Femur (tissue), 1 donor: ENCODE measurements at places on chromosomes 3 and 15.

GRCh38 chr15:43777267-43777914 lies 625 bp upstream of the ELL3 start:
- peak; percentile 87 for DNase-seq

- no peak for DNase-seq
Observed at GRCh38 chr3:125079675-125080045, 23.9 kb upstream of the HEG1 start.

- no peak for DNase-seq
Observed at GRCh38 chr3:169244119-169244864, 419.2 kb downstream of the MECOM start.

- DNase-seq, result no peak
Observed at GRCh38 chr3:16723978-16724377, 118.8 kb upstream of the DAZL start.

- no peak for DNase-seq
Observed at GRCh38 chr3:16369276-16369675, 104.3 kb downstream of the OXNAD1 start.

DNA sequence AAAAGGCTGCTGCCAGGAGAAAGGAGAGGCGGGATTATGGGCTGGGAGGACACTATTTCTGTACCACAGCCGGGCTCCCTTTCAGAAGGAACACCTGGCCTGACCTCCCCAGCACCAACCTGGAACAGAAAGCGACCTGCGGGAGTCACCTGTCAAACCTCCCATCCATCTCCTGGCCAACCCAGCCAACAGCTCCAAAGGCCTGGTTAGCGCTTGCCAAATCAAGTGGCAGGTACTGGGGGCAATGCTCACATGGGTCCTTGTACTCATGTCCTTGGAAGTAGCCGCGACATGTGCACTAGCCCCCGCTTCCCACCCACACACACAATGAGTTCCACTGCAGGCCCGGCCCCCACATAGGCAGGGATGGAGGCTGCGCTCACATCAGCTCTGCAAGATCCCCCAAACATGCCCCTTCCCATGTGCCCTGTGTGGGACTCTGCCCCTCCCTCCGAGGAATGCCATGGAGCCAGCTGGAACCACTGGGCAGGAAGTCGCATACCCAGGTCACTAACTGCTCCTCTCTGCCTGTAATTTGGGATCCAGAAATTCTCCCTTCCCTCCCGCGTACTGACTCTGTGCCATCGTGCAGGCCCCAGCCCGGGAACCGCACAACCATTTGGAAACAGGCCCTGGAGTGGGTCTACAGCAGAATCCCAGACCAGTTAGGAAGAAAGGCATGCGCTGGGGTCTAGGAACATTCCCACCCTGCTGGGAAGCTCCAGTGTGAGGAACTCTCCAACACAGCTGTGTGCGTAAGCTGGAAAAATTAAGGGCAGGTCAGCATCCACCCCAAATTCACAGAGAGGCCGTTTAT lies 98.9 kb downstream of the LRIG1 start:
- peak; percentile 34 for DNase-seq

- no peak for DNase-seq
Observed at GRCh38 chr15:88091444-88092016, 165.0 kb downstream of the NTRK3 start.

GRCh38 chr3:51921081-51921578 lies 18.0 kb upstream of the IQCF1 start:
- DNase-seq, result no peak

- no peak for DNase-seq
Observed at GRCh38 chr3:66948041-66948440, 50.1 kb upstream of the KBTBD8 start.

- peak; percentile 51 for DNase-seq
Observed at GRCh38 chr3:194080436-194080835, 55.5 kb upstream of the HES1 start.

DNA sequence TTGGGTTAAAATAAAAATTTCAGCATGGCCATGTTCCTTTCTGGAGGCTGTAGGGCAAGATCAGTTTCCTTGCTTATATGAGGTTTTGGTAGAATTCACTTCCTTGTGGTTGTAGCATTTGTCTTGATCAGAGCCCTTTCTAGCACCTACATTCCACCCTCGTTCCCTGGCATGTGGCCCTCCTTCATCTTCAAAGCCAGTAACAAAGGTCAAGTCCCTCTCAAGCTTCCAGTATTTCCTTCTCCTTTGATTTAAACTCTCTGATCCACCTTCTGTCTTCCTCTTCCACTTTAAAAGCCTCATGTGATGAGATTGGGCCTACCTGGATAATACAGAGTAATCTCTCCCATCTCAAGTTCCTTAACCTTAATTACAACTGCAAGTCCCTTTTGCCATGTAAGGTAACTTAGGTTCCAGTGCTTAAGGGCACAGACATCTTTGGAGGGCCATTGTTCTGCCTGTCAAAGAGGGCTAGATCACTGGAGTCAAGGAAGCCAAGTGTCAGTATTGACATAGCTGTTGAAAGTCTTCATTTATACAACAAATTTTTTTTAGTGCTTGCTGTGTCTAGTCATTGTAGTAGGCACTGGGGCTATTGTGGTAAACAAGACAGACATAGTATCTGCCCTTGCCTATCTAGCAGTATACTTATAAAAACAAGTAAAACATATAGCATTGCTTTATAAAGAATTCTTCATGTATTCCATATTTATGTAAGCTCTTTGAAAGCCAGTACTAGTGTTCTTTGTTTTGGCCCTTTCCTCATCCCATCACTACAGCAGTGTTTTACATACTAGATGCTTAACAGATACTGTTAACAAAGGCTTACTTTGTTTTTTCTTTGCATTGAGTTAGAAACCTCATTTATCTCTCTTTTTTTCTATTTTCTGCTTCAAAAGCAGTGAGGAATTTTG lies 40.7 kb downstream of the GLCE start:
- no peak for DNase-seq

- no peak for DNase-seq
Observed at GRCh38 chr3:46927718-46928073, 48.8 kb downstream of the CCDC12 start.

GRCh38 chr3:5980475-5980874 lies 793.0 kb downstream of the EDEM1 start:
- DNase-seq, result no peak

DNA sequence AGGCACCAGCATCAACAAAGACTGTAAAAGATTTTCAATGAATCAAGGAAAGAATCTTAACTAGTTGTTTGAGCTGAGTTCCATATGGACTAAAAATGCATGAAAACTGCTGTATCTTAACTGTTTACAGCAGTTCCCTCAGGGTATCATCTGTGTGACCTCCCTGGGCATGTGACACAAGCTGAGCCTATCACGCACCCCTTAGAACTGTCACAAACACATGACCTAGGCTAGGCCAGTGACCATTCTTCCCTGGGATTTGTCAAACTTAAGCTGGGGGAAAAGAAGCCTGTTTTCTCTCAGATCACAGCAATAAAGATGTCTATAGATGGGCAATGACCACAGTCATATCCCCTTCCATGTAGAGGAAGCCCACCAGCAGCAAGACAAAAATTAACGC lies 35.7 kb downstream of the IGF2BP2 start:
- DNase-seq, result no peak

- no peak for DNase-seq
Observed at GRCh38 chr15:70347321-70348225, 249.9 kb upstream of the TLE3 start.

- no peak for DNase-seq
Observed at GRCh38 chr3:105579439-105579838, 212.7 kb downstream of the ALCAM start.

- no peak for DNase-seq
Observed at GRCh38 chr3:15041950-15042349, 23.2 kb downstream of the MRPS25 start.

GRCh38 chr3:126179825-126180476 lies 435 bp downstream of the ALDH1L1 start:
- peak; percentile 34 for DNase-seq

- no peak for DNase-seq
Observed at GRCh38 chr3:47533481-47533880, 20.0 kb upstream of the ELP6 start.

- DNase-seq, result no peak
Observed at GRCh38 chr3:185797108-185797881, 27.5 kb downstream of the IGF2BP2 start.

DNA sequence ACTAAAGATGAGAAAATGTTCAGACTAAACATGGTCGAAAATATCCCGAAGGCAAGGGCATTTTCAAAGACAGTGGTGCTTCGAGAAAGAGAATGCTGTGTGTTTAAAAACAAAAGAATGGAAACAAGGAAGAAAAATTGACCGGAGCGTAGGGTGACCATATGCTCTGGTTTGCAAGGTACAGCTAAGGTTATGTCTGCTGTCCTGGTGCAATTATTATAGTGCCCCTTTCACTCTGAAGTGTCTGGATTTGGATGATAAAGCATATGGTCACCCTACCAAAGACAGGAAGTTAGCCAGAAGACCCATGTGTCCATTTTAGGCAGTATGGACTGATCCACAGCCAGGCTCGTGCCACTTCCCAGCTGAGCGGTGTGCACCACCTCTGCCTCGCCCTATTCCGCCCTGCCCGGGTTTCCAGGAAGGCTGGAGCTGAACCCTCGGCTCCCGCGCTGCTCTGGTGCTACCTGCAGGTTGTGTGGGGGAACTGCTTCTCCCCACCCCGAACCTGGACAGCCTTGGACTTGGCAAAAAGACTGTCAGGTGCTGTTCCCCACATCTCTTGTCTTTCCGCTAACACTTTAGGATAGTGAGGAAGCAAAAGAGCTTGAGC lies 25.2 kb downstream of the GOLGA6D start:
- DNase-seq, result no peak

GRCh38 chr3:71583566-71584393 lies at the start of gene FOXP1:
FOXP1 (minus strand) TSS chr3:71583728; CDS start chr3:71198381, 385,347 bp downstream.
- DNase-seq, result peak; percentile 87

DNA sequence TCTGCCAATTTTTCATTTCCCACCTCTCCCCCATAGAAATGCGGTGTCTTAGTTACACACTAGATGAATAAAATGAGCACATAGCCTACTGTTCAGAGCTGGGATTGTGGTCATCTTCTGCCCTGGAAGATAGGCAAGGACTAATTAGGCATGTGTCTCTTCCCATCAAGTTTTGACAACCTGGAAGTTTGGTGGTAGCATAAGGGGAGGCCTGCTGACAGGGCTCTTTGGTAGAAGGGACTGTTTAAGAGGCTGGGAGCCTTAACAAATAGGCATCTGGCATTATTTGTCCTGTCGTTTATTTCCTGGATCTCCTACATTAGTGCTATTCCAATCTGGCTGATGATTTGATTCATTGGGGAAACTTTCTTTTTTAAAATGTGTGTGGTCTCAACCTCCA lies 512.3 kb downstream of the ZNF385D start:
- no peak for DNase-seq

- no peak for DNase-seq
Observed at GRCh38 chr3:189144645-189145044, 27.1 kb upstream of the TPRG1 start.

DNA sequence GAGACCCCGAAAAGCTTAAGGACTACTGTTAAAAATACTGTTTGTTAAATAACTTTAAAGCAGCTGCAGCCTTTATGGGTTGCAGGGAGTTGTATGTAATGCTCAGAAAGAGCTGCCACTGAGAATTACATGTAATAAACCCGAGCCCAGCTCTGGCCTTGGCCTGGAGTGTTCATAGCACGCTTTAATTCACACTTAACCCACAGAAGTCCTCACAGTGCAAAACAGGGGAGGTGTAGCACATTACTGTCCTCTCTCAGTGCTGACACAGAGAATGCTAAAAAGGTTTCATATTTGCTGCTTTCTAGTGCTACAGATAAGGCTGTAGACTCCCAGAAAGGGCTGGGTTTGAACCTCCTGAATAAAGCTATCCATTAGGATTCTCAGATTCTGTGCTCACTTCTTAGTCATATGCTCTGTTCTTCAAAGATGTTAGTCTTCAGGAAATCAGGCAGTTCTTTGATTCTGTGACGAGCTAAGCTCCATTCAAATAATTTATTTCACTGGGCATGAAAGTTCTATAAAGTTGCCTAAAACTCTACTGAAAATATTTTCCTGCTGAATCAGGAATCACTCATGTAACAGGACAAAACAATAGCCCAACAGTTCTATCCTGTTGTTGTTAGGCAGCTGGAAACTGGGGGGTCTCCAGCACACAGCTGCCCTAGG lies 108.0 kb downstream of the SENP2 start:
- no peak for DNase-seq

DNA sequence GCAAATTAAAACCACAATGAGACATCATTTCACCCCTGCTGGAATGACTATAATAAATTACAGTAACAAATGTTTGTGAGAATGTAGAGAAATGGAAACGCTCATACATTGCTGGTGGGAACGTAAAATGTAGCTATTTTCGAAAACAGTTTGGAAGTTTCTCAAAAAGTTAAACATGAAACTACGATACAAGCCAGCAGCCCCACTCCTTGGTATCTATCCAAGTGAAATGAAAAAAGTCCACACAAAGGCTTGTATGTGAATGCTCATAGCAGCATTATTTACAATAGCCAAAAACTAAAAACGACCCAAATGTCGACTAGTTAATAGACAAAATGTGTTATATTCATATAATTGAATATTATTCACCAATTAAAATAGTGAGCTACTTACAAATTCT lies 22.9 kb upstream of the CFAP20DC start:
- peak; percentile 36 for DNase-seq

- peak; percentile 4 for DNase-seq
Observed at GRCh38 chr15:25184356-25185155, 229.8 kb downstream of the SNRPN start.

GRCh38 chr3:101940521-101941317 lies 91.4 kb downstream of the NFKBIZ start:
- peak; percentile 67 for DNase-seq

- DNase-seq, result no peak
Observed at GRCh38 chr3:143140550-143140949, 21.0 kb downstream of the CHST2 start.

DNA sequence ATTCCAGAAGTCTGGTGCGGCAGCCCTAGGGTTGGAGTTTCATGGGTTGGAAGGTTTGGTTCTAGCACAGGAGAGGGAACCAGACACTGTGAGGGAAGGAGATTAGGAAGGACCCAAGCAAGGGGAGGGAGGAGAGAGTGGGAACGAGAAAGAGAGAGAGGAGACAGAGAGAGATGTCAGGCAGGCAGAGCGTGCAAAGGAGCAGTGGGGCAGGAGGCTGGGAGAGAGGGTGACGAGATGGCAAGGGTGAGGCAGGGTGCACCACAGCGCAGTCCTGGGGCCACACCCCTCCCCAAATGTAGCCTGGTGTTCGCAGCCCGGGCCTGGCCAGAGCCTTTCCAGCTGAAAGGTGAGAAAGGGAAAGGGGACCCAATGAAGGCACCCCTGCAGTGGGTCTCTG lies 162.9 kb upstream of the TLE3 start:
- DNase-seq, result no peak

DNA sequence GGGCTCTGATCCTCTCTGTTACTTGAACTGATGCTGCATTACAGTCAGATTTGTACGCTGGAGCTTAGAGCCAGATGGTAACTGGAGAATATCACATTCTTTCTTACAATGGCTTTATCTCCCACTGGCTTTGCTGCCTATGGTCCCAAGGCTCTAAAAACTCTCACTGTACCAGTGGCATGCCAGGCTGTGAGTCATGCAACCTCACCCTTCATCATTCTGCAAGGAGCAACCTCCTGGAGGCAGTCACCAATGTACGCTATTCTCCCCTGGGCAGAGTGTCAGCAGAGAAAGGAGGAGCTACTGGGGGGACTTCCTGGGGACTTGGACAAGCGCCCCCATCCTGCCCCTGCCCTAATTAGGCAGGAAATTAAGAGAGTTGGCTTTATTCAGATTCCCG lies 97.9 kb upstream of the EIF1B start:
- no peak for DNase-seq

GRCh38 chr3:7585052-7585451 lies 724.1 kb downstream of the GRM7 start:
- DNase-seq, result no peak

GRCh38 chr15:47035475-47036406 lies 681.6 kb upstream of the SEMA6D start:
- no peak for DNase-seq
